Stimulated activated CD4-positive, alpha-beta T cell treated with anti-CD3 and anti-CD28 coated beads, Interleukin-4, amount 100 ng/mL, for 4 hours (primary cell): ENCODE measurements at places on chromosomes 3 and 15.

DNA sequence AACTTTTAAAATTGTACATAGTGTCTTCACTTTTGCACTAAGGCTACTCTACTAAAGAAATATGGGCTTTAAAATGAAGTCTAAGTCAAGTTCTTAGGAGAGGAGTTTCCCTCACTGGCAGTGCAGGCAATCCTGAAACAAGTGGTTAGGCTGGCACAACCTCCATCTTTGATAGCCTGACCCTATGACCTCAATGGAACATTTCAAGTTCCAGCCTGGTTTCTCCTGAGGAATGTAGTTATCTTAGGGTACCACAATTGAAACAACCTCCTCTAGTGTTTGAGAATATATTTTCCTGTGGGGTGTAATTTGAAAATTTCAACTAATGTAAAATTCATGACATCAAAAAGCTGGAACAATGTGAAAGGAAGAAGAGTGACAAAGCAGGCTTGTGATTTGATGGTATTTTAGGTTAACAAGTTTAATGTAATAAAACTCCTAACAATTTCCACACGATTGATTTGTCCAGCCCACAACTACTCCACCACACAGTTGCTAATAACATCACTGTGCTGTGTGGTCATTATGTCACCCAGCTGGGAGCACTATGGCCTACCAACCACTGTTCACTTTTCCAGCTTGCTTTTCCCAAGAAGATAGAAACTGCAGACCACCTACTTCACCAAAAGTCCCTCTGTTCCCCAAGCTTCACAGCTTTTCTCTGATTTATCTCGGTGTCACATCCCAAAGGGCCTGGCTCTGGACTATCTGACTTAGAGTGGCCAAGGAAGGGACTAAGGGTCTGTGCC lies 1.8 kb downstream of the WWTR1 start:
- no peak for DNase-seq

GRCh38 chr3:60743631-60744164 lies 507.6 kb downstream of the FHIT start:
- DNase-seq = no peak

DNA sequence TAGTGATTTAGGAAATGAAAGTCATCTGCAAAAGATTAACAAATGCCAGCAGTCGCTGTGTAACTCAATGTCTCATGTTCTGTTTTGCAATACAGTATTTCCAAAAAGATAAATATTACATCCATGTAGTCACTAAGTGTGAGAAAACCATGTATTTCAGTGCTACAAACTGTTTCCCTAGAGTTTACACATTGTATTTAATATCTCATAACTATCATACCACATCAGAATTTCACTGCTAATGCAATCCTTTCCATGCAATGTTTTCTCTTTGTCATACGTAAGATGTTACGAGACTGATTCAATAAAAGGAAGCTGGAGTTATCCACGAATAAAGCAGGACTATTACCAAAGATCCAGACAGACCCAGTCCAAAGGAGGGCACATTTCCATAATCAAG lies 269.4 kb downstream of the GBE1 start:
- DNase-seq = no peak

DNA sequence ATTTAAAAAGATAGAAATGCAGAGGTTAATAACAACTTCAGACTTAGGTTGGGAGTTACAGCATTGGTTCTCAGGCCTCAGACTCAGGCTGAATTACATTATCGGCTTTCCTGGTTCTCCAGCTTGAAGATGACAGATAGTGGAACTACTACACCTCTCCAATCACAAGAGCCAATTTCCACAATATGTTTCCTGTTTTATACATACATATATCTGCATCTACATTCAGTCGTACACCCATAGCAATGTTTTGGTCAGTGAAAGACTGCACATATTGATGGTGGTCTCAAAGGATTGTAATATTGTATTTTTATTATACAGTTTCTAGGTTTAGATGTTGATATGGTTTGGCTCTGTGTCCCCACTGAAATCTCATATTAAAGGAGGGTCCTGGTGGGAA lies 35.4 kb downstream of the AADACL2 start:
- DNase-seq = no peak

GRCh38 chr15:95712785-95713184 lies 617.7 kb upstream of the NR2F2 start:
- DNase-seq = no peak

DNA sequence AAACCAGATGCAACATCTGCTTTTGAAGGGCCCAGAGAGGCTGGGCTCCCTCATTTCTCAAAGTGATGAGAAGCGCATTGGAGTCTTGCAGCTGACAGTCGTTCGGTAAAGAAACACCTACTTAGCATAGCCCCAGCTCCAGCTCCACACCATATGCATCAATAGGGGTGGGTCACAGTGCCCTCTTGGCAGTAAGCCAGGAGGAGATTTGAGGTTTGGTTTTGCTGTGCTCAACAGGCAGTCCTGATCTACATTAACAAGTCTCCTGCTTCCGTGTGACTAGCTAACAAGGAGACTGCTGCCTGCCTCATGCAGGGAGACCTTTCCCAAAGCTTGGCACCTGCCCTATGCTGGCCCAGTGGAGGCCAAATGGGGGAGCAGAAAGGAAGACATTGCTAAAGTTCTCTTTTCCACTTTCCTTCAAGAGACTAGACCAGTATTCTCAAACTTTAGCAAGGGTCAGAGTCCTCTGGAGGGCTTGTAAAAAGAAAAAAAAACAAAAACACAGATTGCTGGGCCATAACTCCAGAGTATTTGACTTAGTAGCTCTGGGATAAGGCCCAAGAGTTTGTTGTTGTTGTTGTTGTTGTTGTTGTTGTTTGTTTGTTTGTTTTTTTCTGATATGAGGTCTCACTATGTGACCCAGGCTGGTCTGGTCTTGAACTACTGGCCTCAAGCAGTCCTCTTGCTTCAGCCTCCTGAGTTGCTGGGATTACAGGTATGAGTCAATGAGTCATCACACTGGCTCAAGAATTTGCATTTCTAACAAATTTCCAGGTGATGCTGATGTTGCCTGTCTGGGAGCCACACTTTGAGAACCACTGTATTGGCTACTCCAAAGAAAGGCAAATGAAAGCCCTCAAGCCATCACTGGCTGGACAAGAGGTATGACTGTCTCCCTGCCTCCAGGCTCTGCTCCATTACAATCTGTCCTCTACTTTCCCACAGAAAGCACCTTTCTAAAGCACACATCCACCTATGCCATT lies 294.9 kb downstream of the RORA start:
- no peak for DNase-seq

DNA sequence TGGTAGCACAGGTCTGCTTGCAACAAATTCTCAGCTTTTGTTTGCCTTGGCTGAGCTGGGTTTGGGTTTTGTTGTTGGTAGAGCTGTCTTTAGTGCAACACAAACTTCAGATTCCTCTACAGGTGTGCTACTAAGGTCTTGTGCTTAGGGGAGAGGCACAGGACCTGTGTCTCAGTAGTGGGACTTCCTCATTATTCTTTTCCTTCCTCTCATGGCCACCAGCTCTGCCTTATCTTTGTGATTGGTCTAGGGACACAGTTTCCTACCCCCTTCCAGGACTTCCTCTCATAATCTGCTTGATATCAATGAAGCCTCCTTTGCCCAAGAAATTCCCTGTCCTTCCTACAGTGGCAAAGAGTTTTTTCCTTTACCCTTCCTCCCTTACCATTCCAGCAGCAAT lies 24.9 kb upstream of the DNAAF4 start:
- no peak for DNase-seq

GRCh38 chr3:36700537-36701248 lies 63.7 kb downstream of the DCLK3 start:
- no peak for DNase-seq
